CD4-positive, alpha-beta T cell treated with Interleukin-1 beta for 1 hour (primary cell): ENCODE measurements at places on chromosomes 3 and 15.

GRCh38 chr15:27783678-27784077 lies 315.4 kb downstream of the OCA2 start:
- no peak for DNase-seq

DNA sequence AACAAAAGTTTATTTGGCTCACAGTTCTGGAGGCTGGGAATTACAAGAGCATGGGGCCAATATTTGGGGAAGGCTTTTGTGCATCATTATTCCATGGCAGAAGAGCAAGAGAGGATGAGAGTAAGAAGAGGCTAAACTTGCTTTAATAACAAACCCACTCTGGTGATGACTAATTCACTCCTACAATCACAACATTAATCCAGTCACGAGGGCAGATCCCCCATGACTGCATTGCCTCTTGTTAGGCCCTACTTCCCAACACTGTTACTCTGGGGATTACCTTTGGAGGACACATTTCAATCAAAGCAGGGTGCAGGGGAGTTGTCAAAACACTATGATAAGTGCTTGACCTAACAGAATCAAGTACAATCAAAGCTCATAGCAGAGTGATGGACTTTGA lies 181.7 kb downstream of the BBX start:
- no peak for DNase-seq

DNA sequence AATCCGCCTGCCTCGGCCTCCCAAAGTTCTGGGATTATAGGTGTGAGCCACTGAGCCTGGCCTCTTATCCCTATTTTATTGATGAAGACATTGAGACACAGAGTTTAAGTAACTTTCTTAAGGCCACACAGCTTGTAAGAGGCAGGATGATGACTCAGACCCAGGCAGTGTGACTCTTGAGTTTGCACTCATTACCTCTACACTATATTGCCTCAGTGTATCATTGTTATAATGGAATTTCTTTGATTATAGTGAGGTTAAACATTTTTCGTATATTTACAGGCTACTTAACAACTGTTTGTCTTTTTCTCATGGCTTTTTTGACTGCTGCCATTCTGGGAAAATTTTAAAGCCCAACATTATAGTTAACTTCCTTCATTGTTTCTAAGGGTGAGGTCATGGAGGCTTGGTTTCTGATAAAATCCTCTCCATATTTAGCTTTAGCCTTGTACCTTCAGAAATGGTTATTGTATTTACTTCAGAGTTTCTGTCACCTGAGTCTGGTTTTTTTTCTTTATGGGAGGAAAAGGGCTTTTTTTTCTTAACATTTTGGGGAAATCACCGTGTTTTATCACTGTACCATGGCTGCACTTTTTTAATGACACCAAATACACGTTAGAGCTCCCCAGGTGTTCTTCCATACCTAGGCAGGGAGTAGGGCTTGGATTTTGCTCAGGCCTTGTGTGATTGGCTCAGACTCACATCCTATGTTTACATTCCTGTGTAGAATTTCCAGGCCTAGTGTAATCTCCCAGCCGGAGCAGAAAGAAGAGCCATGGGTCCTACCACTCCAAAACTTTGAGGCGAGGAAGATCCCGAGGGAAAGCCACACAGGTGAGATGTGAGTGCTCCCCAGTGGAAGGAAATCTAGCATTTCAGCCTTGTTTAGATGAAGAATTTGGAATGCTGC lies 6.3 kb downstream of the ZNF774 start:
- DNase-seq = no peak

DNA sequence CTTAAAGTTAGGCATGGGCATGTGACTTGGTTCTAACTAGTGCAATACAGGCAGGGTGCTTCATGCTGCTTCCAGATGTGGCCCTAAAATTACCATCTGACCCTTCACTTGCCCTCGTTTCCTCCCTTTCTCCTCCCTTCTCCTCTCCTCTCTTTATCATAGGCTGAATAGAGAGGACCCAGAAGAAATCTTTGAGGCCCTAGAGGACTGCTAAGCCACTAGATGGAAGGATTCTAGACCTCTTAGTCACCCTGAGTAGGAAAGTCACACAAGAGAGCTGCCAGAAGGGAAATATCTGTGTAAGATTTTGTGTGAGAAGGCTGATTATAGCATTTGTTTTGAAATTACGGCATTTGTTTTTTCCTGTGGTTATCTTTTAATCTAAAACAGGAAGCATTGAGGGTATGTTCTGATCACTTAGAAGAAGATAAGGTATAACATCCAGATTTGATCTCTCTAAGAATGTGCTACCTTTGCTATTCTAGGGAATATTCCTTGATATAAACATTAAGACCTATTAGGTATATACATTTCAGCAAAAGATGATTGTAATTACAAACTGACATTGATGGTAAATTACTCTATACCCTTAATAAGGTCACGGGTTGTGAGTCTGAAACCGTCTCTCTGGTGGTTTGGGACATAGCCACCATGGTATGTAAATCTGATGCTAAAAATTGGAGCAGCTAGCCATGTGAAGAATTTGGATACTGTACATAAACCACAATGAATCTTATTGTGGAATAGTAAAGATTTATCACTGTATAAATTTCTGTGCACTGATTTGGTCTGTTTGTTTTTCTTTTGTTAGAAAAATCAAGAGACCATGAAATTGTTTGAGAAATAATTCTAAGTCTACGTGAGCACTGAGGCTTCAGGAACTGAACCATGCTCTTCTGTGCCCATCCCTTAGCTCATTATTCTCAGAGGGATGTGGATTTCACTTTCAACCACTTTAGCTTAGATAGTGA lies 84.1 kb downstream of the TP63 start:
- peak; percentile 4 for DNase-seq

GRCh38 chr15:75551091-75551490 lies 28.0 kb downstream of the PTPN9 start:
- DNase-seq = no peak

- no peak for DNase-seq
Observed at GRCh38 chr3:193134856-193135255, 106.2 kb upstream of the PLAAT1 start.

GRCh38 chr3:178386880-178387279 lies 149.4 kb upstream of the KCNMB2 start:
- DNase-seq = no peak

- no peak for DNase-seq
Observed at GRCh38 chr3:33083958-33084357, 13.0 kb downstream of the GLB1 start.

DNA sequence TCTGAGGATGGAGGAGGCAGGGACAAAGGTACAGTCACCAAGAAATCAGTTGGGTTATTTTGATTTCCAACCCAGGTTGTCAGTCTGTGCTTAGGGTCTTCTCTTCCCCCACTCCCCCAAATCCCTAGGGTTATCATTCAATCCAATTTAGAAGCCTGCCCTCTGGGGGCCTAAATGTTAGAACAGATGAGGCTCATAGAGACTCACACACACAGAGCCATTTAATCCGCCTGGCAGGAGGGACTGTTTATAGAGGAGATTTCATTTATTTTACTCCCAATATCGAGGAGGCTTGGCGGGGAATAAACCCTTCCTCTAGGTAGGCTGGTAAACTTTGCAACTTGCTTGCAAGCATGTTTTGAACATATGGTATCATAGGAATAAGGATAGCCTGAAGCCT lies 52.8 kb downstream of the RHCG start:
- DNase-seq = no peak

- no peak for DNase-seq
Observed at GRCh38 chr3:40843851-40844548, 319.2 kb downstream of the ZNF621 start.

DNA sequence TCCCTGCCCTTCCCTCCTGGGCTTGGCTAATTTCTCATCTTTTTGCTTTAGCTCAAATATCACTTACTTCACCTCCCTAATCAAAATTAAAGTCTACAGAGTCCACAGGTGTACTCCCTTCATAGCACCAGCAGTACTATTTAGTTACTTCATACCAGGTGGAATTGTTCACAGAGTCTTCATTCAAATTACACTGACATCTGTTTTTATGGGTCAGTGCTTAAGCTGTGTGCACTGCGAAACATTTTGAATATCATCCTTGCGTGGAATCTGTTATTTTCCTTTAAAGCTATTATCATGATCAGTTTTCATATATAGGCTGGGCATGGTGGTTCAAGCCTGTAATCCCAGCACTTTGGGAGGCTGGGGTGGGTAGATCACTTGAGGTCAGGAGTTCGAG lies 2.7 kb upstream of the SERF2 start:
- DNase-seq = no peak

- DNase-seq = no peak
Observed at GRCh38 chr3:155069729-155070128, 10.4 kb upstream of the MME start.

GRCh38 chr3:130662501-130662996 lies 84.1 kb downstream of the PIK3R4 start:
- DNase-seq = no peak

- no peak for DNase-seq
Observed at GRCh38 chr3:102810937-102811336, 376.1 kb downstream of the ZPLD1 start.

GRCh38 chr15:31435912-31436628 lies 109.4 kb downstream of the KLF13 start:
- DNase-seq = no peak

- DNase-seq = no peak
Observed at GRCh38 chr15:71747128-71748083, 62.9 kb upstream of the NR2E3 start.

- no peak for DNase-seq
Observed at GRCh38 chr3:124766113-124767095, 36.2 kb downstream of the UMPS start.

- DNase-seq = no peak
Observed at GRCh38 chr15:40949756-40950207, 3.5 kb upstream of the CHAC1 start.

- DNase-seq = no peak
Observed at GRCh38 chr3:197913641-197914380, 36.2 kb upstream of the RPL35A start.

- DNase-seq = no peak
Observed at GRCh38 chr3:58041182-58041825, 33.1 kb downstream of the FLNB start.

- DNase-seq = no peak
Observed at GRCh38 chr3:73540969-73541740, 83.6 kb downstream of the PDZRN3 start.

- DNase-seq = no peak
Observed at GRCh38 chr3:188111002-188111584, 42.9 kb upstream of the LPP start.

GRCh38 chr3:122014741-122015140 lies 7.3 kb downstream of the ILDR1 start:
- no peak for DNase-seq

GRCh38 chr15:89138999-89139612 lies 50.9 kb downstream of the ABHD2 start:
- DNase-seq = no peak

GRCh38 chr3:194081826-194082225 lies 54.1 kb upstream of the HES1 start:
- DNase-seq = no peak

DNA sequence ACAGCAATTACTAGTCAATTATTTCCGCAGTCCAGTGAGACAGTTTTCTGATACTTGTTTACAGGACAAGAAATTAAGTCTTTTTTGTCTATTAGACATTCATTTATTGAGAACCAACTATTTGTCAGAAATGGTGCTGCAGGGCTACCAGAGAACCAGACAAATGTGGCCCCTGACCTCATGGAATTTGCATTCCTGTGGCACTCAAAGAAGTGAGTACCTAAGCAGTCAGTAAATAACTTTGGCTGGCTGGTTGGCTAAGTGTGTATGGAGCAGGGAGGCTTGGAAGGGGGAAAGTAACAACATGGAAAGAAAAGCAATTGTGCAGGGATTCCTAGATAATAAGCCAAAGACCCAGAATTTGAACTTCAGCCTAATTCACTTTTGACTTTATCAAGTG lies 837.0 kb upstream of the CFAP20DC start:
- DNase-seq = no peak

GRCh38 chr15:92904722-92905571 lies 4.8 kb downstream of the CHD2 start:
- no peak for DNase-seq

DNA sequence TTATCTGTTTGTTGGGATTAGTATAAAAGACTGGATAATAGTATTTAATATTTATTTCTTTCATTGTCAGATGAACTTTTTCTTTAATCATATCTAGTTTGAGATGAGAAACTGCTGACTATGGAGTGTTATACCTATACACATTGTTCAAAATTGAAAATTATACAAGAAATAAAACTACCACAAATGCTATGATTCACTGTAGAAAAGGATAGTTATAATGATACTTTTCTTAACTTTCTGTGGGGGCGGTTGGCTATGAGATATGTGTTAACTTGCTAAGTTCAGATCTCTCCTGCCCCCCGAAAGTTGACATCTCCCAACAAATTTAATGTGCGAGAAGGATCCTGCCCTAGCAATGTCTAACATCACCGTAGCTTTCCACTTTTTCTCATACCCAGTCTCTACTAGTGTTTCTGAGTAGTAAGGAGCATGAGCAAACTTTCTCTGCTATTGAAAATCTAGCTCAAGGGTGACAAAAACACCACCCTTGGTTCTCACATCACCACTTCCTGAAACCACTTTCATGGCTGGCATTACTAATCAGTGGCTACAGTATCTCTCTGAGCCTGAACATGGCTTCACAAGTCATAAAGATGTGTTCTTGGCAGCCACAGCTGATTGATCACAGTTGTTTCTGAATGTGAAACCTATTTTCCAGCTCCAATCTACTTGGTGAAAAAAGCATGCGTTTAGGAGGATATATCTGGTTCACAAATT lies 15.8 kb upstream of the SAMMSON start:
- no peak for DNase-seq

- no peak for DNase-seq
Observed at GRCh38 chr3:50430950-50431435, 71.7 kb upstream of the TMEM115 start.

- peak; percentile 14 for DNase-seq
Observed at GRCh38 chr3:141686466-141687291, 51.4 kb upstream of the RNF7 start.

DNA sequence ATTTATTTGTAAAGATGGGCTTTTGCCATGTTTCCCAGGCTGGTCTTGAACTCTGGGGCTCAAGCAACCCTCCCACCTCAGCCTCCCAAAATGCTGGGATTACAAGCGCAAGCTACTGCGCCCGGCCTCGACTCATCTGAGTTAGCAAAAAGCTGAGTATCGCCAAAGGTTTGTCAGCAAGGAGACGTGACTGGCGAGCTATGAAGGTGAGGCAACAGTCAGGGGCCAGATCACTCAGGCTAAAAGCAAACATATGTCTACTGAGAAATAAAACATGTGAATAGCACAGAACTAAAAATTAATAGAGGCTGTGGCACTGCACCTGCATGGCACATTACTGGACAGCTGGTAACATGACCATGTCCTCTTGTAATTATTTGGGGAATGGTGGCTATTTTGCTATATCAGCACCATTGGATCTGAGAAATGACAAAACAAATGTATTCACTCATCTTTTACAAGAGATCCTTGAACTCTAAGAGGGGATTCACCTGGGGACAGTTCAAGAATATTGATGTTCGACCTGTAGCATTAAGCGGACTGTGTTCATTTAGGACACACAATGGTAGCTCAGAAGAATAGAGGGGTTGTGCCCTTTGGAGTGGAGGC lies 10.0 kb upstream of the SLC25A26 start:
- DNase-seq = no peak

GRCh38 chr3:83093222-83093572 lies 1331.8 kb upstream of the GBE1 start:
- DNase-seq = no peak

GRCh38 chr3:42159706-42160472 lies 68.7 kb downstream of the TRAK1 start:
- peak; percentile 32 for DNase-seq
